Adrenal gland (tissue), 19 donors: ENCODE measurements at places on chromosomes 12 and 14. TPM values are rescaled to one million over a fixed set of nuclear protein-coding genes. Genes with fewer than 3 reads are reported as not detected.

The PRH2 gene
- total RNA-seq: not detected

DNA sequence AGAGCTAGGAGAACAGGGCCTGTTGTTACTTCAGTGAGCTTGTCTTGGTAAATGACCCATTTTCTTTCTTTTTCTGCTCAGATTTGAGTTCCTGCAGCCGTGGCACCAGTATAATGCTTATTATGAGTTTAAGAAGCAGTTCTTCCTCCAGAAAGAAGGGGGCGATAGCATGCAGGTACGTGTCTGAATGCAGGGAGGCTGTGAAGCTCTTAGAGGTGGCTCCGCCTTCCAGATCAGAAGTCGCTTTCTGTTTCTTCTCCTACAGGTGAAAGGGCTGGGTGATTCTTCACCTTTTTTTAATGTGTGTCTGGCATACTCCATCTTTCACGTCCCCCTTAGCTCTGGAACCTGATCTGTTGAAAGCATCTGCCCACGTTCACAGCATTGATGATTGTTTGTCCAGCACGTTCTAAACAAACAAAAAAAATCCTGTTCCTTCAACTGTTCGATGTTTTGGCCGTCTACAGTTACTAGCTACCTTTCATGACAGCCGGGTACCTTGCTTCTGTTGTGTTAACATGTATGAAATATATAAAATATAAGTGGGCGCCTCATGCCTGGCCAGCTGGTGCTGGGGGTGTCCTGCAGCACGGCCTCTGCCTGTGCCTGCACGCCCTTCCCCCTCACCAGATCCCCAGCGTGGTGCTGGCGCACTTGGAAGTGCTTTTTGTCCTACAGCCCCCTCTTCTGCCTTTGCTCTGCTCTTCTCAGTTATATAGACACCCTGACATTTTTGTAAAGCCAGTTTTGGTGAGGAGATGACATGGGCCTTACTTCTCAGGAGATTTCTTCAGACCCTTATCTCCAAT, 44.6 kb downstream of the SFSWAP start:
- no peak for DNase-seq

- DNase-seq: no peak
These were observed 206.0 kb upstream of the DIO3 start for GRCh38 chr14:101355284-101355683.

GRCh38 chr14:21308479-21309237, 28.8 kb downstream of the RPGRIP1 start:
- DNase-seq: peak; percentile 92

DNA sequence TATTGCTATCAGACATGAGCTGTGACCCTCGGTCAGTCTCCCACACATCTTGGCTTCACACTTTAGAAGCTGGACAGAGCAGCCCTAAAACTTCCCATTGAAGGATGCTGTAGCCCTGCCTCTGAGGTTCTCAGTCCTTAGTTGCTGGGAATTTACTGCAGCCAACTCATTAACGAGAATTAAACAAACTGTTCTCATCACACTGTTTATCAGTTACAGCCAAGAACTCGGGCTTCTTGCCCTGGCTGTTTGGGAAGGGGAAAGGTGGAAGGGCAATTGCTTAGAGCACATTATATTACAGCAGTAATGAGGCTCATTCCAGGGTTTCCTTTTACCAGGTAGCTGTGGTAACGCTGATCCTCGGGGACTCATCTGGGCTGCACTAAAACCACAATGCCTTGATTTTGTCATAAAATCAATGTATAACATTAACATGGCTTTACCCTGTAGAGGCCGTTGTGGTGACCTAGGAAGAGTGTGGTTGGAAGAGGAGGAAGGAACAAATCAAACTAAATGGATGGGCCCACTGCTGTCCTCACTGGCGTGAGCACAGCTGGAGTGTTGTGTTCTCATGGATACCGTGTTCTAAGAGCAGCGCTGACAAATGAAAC, 87.1 kb downstream of the GPR135 start:
- no peak for DNase-seq

- no peak for DNase-seq
These were observed 2.3 kb upstream of the GLIPR1 start for GRCh38 chr12:75478116-75478794.

The ALG10 gene
- total RNA-seq: 5.7 TPM

DNA sequence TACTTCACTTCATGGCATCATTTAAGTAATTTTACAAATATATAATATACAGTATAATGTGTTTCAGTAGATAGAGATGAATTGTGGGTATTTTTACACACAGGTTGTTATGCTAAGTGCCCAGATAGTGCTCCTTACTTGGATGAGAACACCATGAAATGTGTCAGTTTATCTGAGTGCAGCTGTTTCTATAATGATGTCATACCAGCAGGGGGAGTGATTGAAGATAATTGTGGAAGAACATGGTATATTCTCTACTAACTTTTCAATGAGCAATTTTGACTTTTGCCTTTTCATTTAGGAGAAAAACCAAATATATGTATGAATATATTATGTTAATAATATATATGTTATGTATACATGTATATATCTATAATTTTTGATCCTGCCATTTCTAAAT, 221.6 kb downstream of the LRRK2 start:
- no peak for DNase-seq

DNA sequence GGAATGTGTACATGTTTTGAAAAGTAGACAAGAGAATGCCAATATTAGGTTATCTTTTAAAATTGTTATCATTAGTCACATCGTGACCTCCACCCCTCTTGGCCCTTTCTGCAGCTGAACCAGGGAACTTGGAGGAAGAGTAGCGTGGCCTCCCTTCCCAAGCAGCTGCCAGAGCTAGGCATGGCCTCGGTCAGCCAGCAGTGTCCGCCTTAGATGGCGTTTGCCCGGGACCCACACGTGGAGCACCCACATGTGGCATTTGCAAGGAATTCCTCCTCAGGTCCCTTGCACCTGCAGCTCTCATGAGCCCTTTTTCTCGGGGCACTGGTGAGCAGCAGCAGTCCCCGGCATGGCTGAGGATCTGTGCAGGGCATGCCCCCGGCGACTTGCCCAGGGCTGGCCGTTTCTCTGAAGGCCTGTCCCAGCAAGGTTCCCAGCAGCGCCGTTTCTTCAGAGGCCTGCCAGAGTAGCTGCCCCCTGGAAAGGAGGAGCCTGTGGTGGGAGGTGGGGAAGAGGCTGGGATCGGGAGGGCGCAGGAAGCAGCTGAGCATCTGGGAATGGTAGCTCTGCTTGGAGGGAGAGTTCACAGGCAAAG, 10.8 kb downstream of the JDP2 start:
- DNase-seq: peak; percentile 55

The NPFF gene
- not detected for total RNA-seq

The COL2A1 gene
- total RNA-seq: 0.31 TPM

- peak; percentile 63 for DNase-seq
These were observed 29.0 kb downstream of the ATF7IP start for GRCh38 chr12:14394317-14395073.

The SLC38A2 gene
- total RNA-seq: 264 TPM

The LRP1-AS gene
- not detected for total RNA-seq

DNA sequence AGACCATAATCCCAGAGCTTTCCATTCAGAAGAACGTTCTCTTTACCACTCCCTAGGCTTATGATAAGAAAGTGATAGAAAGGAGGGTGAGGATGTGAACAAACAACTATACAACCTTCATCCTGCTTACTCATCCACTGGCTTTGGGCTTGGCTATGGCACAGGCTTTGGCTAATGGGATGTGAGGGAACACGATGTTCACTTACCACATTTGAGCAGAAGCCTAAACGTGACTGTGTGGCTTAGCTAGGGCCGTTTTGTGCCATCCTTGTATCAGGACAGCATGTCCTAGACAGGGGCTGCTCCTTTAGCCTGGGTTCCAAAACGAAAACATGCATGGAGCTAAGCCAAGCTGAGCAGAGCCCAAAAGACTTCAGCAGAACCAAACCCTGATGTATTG, 118.6 kb upstream of the CCDC175 start:
- DNase-seq: no peak

The UBE2N gene
- 96.1 TPM for total RNA-seq

GRCh38 chr12:103392722-103393121, 103.0 kb downstream of the C12orf42 start:
- DNase-seq: no peak

- no peak for DNase-seq
These were observed 9.7 kb downstream of the NAP1L1 start for GRCh38 chr12:76074701-76075336.

DNA sequence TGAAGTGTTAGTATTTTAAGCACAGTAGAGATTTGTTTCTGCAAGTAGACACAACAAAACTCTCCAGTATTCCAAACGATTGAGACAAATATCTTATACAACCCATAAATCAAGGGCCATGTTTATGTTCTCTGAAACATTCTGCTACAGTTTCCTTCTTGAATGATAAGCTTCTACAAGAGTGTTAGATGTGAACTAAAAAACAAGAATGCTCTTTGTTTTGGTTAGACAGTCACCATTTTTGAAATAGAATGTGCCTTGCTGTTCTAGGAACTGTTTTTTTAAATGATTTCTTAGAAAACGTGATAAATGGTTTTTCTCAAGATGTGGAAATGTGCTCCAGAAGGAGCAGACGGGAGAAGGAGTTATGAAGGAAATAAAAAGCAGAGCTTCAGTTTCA, 1656.3 kb upstream of the FLRT2 start:
- DNase-seq: no peak

GRCh38 chr12:19273482-19274330, 144.2 kb downstream of the PLEKHA5 start:
- peak; percentile 96 for DNase-seq

DNA sequence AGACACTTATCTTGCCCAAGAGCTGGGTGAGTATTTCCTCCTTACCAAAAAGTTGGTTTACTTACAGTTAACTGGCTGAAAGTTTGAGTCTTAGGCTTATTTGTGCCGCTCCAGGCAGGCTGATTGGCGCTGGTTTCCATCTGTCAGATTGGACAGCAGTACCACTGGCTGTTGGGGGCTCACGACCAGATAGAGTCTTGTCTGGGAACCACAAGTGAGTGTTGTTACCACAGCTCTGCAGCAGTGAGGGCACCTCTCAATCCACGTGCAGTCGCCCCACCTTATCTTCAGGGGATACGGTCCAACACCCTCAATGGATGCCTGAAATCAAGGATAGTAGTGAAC, 58.9 kb downstream of the DDX51 start:
- no peak for DNase-seq

The ASIC1 gene
- not detected for total RNA-seq

DNA sequence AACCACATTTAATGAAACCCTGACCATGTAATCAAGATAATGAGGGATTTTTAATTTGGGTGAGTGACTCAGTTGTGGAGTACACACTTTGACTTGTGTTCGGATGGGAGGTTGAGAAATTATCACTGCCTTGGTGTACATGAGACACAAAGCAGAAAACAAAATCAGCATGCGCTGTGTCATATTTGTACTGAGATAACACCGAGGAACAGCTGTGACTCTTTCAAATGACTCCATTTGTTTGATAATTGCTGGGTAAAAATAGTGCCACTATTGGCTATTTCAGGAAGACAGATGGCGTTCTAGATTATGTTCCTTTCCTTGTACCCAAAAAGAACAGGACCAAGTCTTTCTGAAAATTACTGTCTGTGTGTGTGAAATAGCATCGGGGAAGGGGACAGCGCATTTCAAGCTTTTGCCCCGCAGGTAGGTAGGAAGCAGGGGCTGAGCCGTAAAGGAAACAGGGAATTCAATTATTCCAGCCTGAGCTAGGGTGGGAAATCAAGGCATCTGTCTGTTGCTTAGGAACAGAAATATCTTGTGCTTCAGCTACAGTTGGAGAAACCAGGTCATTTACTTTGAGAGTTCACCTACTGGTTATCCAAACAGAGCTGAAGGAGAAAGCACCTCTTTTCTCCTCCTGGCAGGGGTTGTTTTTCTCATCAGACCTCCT, 114.3 kb downstream of the SNAPC1 start:
- no peak for DNase-seq

DNA sequence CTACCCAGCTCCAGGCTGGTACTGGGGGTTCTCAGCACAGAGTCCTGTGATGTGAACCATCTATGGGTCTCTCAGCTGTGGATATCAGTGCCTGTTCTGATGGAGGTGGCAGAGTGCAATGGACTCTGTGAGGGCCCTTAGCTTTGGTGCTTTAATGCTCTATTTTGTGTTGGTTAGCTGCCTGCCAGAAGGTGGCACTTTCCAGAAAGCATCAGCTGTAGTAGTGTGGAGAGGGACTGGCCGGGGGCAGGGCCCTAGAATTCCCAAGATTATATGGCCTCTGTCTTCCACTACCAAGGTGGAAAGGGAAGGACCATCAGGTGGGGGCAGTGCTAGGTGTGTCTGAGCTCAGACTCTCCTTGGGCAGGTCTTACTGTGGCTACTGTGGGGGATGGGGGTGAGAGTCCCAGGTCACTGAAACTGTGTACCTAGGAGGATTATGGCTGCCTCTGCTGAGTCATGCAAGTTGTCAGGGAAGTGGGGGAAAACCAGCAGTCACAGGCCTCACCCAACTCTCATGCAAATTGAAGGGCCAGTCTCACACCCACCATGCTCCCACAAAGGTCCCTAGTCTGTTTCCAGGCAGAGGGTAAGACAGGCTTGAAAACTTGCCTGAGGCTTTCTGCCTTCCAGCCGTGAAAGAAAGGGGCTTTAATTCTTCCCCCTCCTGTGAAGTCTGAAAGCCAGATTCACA, 878.1 kb downstream of the C12orf50 start:
- DNase-seq: no peak

DNA sequence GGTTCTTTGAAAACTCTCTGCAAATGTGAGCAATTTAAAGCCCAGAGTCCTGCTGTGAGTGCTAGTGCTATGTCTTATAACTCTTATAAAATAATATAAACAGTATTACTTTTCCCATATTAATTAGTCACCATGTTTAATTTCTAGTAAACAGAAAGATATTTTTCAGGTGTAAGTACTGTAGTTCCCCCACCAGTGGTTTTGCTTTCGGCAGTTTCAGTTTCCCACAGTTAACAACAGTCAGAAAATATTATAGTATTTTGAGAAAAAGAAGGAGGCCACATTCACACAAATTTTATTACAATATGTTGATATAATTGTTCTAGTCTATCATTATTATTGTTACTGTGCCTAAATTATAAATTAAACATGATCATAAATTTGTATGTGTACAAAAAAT, 800.5 kb downstream of the LRFN5 start:
- no peak for DNase-seq

The FZD10 gene
- total RNA-seq: 0.07 TPM

The CPNE6 gene
- 1.4 TPM for total RNA-seq

The TMEM132C gene
- total RNA-seq: 4.2 TPM

The HCAR2 gene
- total RNA-seq: not detected

The CLEC4C gene
- total RNA-seq: not detected

DNA sequence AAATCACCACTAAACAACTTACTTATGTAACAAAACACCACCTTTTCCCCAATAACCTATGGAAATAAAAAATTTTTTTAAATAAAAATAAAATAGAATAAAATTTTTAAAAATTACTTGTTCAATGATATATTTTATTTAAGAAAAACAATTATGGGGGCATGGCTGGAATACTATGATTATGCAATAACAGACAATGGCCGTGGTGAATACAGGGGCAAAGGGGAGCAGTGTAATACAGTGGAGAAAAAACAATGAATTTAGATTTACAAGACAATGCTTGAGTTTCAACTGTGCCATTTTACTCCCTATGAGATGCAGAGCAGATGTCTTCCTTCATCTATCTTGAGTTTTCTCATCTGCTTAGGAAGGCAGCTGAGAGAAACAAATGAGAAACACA, 72.9 kb downstream of the BLTP3B start:
- DNase-seq: no peak

The OASL gene
- 0.47 TPM for total RNA-seq

The GPR162 gene
- total RNA-seq: 4.9 TPM
